ENCODE measurements at places on chromosomes 3 and 15. TPM values are rescaled to one million over a fixed set of nuclear protein-coding genes. Genes with fewer than 3 reads are reported as not detected.

The ESYT3 gene
- total RNA-seq = 0.83 TPM

DNA sequence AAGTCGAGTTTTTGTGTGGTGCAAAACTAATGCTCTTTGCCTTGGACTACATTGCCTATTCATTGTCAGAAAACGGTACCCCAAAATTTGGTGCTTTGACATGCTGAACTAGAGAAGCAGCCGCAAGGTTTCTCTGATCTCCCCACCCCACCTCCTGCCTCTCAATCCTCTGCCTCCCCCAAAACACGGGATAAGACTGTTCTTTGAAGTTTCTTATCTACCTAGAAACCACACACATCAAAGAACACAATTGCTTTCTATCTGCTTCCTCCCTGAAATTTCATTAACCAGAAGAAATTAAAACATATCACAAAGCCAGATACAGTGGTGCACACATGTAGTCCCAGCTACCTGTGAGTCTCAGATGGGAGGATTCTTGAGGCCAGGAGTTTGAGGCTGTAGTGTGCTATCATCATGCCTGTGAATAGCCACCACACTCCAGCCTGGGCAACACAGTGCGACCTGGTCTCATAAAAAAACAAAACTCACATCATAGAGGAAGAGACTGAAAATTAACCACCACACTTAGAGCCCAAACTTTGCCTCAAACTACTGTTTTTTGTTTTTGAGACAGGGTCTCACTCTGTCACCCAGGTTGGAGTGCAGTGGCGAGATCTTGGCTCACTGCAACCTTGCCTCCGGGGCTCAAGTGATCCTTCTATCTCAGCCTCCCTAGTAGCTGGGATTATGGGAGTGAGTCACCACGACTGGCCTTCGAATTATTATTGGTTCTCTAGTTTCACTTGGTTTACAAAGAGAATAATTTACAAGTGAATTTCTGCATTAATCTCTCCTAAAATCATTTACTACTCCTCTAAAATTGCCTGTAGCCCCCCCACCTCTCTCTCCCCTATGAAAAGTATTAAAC is 2.7 kb upstream of the PCNP start:
- peaks cover 22% of the 10 kb centered on the region for H3K4me1 ChIP-seq
- no peaks in the 10 kb centered on the region for H3K27me3 ChIP-seq
- no peak for DNase-seq
- H3K27ac ChIP-seq = no peak overlapping the region
- H3K4me3 ChIP-seq = no peak overlapping the region

GRCh38 chr3:11622586-11623550 is 20.8 kb downstream of the VGLL4 start:
- no peak for DNase-seq
- H3K27ac ChIP-seq = no peak overlapping the region
- no peaks in the 10 kb centered on the region for H3K27me3 ChIP-seq
- H3K4me3 ChIP-seq = no peak overlapping the region
- H3K36me3 ChIP-seq = no peaks in the 10 kb centered on the region

GRCh38 chr3:61946570-61947324 is 385.4 kb downstream of the PTPRG start:
- no peaks in the 10 kb centered on the region for H3K36me3 ChIP-seq
- H3K4me1 ChIP-seq = peaks cover 14% of the 10 kb centered on the region
- H3K27me3 ChIP-seq = no peaks in the 10 kb centered on the region
- no peak overlapping the region for H3K27ac ChIP-seq

GRCh38 chr15:64640146-64640871 is 135.1 kb downstream of the RBPMS2 start:
- no peaks in the 10 kb centered on the region for H3K36me3 ChIP-seq
- DNase-seq = no peak
- no peak overlapping the region for H3K4me3 ChIP-seq
- H3K4me1 ChIP-seq = peaks cover 42% of the 10 kb centered on the region

The TRAIP gene
- total RNA-seq = 1.4 TPM

The SSUH2 gene
- total RNA-seq = 0.66 TPM

The PEX11A gene
- total RNA-seq = 11.3 TPM

DNA sequence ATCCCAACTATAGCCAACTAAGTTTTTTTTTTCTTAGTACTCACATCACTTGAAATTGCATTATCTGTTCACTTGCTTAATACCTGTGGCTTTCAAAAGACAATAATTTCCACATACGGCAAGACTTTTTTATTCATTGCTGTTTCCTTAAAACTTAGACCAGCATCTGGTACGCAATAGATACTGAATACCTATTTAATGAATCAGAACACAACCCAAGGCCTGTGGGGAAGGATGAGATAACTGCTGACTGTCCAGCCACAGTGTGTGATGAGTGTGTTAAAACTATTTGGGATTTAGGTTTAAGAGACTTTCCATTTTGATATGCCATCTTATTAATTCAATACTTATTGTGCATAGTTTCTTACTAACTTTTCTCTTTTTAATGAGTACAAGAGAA is 988.7 kb downstream of the NTRK3 start:
- H3K4me1 ChIP-seq = no peaks in the 10 kb centered on the region
- no peaks in the 10 kb centered on the region for H3K36me3 ChIP-seq
- H3K27me3 ChIP-seq = no peaks in the 10 kb centered on the region
- no peak overlapping the region for H3K27ac ChIP-seq
- no peak for DNase-seq

DNA sequence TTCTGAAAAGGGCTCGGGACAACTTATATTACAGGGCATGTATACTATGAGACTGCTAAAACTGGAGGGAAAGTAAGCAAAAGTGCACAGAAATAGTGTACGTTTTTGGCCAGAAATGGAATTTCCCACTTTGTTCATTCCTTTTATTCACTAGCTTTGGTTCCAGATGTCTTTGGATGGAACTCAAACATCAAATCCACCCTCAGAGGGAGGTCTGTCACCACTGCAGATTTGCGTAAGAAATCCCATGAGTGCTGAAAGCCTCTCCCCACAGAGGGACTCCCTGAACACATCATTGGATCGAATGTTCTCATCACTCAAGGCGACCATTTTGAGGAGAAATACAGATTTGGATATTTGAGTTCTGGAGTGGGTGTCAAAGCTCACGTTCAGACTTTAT is 71.6 kb downstream of the FEM1B start:
- peaks cover 18% of the 10 kb centered on the region for H3K36me3 ChIP-seq
- peaks cover 34% of the 10 kb centered on the region for H3K4me1 ChIP-seq
- no peak overlapping the region for H3K4me3 ChIP-seq
- H3K27me3 ChIP-seq = no peaks in the 10 kb centered on the region

The PARP15 gene
- total RNA-seq = 2.3 TPM

- peak overlapping the region; percentile 80 for H3K27ac ChIP-seq
- H3K36me3 ChIP-seq = no peaks in the 10 kb centered on the region
- no peak for DNase-seq
- H3K4me1 ChIP-seq = no peaks in the 10 kb centered on the region
- H3K4me3 ChIP-seq = peak overlapping the region; percentile 52
Measured at GRCh38 chr3:165805946-165806561, 31.2 kb downstream of the BCHE start.

The EPHB1 gene
- total RNA-seq = 6.1 TPM

The ALG1L2 gene
- 1.3 TPM for total RNA-seq

The HYAL1 gene
- total RNA-seq = 15.6 TPM

DNA sequence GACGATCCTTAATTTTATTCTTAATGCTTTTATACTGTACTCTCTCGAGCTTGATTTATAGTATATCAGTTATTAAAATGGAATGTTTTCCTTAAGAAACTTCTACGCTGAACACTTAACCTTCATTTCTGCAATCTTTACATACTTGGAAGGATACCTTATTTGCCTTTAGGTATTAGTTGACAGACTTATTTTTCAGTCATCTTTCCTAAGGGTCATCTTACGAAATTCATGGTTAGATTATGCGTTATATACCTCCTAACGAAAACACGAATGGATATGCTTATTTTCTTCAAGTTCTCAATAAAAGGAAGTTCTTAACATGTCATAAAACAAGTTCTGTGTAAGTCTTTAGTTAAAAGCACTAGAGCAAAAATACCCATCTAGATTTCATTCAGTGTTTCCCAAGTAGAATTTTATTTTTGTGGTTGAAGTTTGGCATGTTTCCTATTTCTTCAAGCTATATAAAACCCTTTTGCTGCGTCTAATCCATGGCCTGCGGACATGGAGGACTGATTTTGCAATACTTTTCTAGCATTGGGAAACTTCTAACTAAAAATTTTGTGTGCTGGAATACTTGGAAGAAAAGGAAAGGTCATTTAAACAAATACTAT is 231.3 kb downstream of the TP63 start:
- no peak for DNase-seq
- H3K4me1 ChIP-seq = no peaks in the 10 kb centered on the region
- no peak overlapping the region for H3K27ac ChIP-seq
- H3K4me3 ChIP-seq = no peak overlapping the region

GRCh38 chr3:108342837-108343486 is 46.6 kb downstream of the HHLA2 start:
- DNase-seq = no peak
- no peak overlapping the region for H3K4me3 ChIP-seq
- H3K4me1 ChIP-seq = no peaks in the 10 kb centered on the region
- no peak overlapping the region for H3K27ac ChIP-seq
- no peaks in the 10 kb centered on the region for H3K27me3 ChIP-seq
- no peaks in the 10 kb centered on the region for H3K36me3 ChIP-seq

DNA sequence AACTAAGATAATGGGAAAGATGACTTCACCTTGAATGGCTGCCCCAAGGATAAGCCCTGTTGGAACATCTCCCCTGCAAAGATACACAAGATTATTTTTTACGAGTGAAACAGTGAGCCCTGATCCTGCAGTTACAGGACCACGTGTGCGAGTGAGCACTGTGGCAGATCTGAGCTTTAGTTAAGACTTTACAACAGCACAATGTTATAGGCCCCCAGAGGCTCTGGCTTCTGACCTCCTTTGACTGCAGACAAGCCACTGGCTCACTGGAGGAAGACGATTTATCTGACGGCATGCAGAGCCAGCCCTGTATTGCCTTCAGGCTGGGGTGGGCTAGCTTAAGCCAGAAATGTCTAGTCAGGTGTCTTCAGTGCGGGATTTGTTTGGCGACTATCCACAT is 174.4 kb downstream of the ARRDC4 start:
- H3K27ac ChIP-seq = no peak overlapping the region
- no peaks in the 10 kb centered on the region for H3K36me3 ChIP-seq
- no peaks in the 10 kb centered on the region for H3K27me3 ChIP-seq
- no peak overlapping the region for H3K4me3 ChIP-seq

Measured in esophagus muscularis mucosa (tissue), 4 donors.